Glutamatergic neuron (in vitro differentiated cells): ENCODE measurements at places on chromosomes 7 and 10. TPM values are rescaled to one million over a fixed set of nuclear protein-coding genes. Genes with fewer than 3 reads are reported as not detected.
A peak's percentile ranks its signal among the peaks of the same experiment; 100 is the strongest.

Gene KLLN
- 0.27 TPM for total RNA-seq

Gene SLC13A4
- not detected for total RNA-seq

Gene PPP1R3A
- total RNA-seq: not detected

Gene SPDYE5
- total RNA-seq: not detected

- DNase-seq: no peak
These were observed 67.3 kb downstream of the GLCCI1 start for GRCh38 chr7:8035647-8036518.

GRCh38 chr10:50361946-50362345 lies 110.6 kb upstream of the ASAH2 start:
- DNase-seq: no peak

GRCh38 chr7:1848911-1849311 lies 178.8 kb downstream of the ELFN1 start:
- peak; percentile 15 for DNase-seq

DNA sequence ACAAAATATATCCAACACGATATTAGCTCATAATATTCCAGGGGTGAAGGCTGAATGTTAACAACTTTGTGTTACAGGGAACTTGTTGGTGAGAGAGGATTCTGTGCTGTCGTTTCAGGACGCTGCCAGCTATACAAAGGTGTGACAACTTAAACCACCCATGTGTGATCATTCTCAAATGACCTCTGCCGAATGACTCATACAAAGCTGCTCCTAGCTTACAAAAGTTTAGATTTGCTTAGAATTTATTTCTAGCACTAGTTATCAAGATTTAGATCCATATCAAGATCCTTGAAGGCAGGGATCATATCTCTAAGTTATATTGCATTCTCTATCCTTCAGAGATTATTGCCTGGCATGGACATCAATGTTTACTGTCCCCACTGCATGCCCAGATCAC lies 65.3 kb downstream of the COBL start:
- no peak for DNase-seq

DNA sequence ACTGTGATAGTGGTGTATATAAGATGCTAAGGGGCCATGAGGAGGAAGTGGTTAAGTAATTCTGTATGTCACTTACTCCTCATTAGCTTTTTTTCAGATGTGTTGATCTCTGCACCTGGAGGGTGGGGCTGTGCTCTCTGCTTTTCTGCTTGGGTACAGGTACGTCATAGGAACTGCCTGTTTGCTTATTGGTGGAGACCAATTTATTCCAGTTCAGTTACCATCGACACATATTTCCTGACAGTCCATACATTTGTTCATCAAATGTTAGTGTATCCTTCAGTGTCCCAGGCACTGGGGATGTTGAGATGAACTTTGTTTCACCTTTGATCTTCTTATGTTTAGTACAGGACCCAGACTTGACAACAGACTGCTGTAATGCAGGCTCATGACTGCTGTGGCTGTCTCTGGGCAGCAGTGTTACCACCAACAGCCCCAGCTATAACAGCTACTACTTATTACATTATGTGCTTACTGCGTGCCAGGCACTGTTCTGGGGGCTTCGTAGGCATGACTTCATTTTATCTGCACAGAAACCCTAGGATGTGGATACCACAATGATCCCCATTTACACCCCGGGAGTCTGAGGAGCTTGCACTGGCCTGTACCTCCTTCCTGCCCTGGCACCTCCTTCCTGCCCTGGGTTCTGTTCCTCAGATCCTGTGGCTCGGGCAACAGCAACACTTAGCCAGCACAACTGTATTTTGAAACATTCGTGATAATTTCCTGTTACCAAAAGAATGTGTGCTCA lies 87.4 kb downstream of the BUB3 start:
- no peak for DNase-seq

DNA sequence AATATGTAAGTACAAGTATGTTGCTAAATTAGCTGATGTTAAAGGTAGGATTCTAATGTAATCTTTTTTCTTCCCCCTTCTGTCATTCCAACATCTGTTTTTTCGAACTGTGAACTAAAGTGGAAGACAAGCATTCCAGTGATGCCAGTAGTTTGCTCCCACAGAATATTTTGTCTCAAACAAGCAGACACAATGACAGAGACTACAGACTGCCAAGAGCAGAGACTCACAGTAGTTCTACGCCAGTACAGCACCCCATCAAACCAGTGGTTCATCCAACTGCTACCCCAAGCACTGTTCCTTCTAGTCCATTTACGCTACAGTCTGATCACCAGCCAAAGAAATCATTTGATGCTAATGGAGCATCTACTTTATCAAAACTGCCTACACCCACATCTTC lies 62.7 kb downstream of the WAC start:
- DNase-seq: no peak

DNA sequence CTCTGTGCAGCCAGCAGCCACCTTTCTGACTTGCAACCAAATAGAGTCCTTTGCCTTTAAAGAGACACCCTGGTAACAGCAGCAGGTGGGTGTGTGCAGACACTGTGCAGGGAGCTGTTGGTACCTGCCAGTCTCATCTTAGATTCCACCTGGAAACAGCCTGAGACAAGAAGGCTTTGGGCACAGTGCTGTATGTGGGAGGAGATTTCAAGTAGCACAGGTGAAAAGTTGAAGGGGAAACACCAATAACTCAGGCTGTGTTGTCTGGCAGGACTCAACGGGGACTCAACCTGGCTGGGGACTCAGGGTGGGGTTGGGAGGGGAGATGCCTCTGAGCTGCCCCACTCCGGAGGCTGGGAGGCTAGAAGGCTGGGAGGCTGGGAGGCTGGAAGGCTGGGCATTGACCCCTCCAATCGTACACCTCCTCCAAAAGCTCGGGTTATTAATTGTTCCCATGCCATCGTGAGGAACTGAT lies 6.7 kb downstream of the CPXM2 start:
- DNase-seq: no peak

DNA sequence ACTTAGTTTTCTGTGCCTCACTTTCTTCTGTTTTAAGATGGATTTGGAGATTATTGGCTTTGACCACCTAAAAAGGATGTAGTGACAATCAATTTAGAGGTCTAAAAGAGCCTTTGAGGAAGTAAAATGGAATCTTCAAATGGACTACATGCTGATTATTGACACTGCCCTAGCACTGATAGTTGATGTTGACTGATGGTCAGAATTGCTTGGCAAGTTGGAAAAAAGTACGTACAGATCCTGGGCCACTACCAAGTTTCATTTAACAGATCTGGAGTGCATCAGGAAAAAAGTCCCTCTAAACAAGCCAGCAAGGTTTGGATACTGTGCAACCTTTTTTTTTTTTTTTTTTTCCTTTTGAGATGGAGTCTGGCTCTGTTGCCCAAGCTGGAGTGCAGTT lies 81.1 kb downstream of the TCF7L2 start:
- DNase-seq: no peak
